ENCODE measurements at places on chromosomes 6 and 20.

DNA sequence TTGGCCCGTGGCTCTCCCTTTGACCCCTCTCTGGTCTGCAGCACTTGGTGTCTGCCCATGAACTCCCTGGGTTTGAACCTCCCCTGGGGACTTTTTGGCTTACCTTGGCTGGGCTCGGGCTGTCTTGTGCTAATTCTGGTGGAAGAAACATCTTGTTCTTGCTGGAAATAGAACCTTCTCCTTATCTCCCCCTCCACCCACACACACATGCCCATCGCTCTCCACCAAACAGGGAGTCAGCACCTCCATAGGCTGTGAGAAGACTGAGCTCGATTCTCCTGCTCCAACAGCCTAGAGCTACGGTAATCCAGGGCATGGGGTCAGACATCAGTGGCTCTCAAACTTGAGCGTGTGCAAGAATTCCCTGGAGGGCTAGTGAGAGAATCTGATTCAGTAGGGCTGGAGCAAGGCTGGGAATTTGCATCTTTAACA is 114.4 kb upstream of the SLC22A23 start:
- DNase-seq = no peak

- no peak for DNase-seq
Measured at GRCh38 chr6:108851756-108852155, 3.5 kb downstream of the ARMC2 start.

- DNase-seq = no peak
Measured at GRCh38 chr20:8795404-8795803, 273.5 kb upstream of the PLCB4 start.

DNA sequence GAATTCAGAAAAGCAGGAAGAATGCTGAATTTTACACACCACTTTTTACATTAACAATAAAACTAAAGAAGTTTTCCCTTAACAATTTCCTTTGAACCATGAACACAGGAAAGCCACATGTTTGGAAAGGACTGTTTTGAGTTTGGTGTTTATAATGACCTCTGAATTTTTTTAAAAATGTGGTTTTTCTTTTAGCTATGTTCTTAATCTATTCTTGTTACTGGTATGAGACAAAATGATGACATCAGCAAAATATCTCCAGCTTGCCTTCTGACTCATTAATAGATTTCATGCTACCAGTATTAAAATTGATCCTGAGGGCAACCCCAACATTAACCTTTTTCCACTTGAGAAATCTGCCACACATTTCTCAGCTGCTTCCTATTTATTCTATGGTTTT is 217.5 kb upstream of the THEMIS start:
- no peak for DNase-seq

GRCh38 chr6:89826029-89826528 is 3.6 kb upstream of the CASP8AP2 start:
- no peak for DNase-seq

GRCh38 chr6:14038467-14039437 is 78.8 kb upstream of the CD83 start:
- DNase-seq = no peak

GRCh38 chr20:44866703-44867335 is 18.7 kb upstream of the YWHAB start:
- DNase-seq = no peak

DNA sequence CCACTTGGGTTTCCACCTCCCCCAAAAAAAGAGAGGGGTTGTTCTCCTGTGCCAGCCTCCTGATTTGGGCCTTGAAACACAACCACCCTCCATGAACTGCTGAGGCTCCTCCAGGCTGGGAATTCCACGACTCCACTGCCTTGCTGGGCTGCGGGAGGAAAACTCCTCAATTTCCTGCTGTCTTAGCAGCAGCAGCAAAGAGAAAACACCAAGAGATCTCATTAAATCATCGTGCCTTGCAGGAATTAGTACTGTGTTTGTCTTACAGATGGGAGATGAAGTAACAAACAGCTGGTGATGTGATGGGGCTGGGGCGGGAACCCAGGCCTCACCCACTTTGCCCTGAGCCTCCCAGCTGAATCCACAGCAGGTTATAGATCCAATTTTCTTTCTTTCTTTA is 29.0 kb downstream of the BPIFB1 start:
- DNase-seq = no peak

- no peak for DNase-seq
Measured at GRCh38 chr6:110800839-110801196, 14.5 kb downstream of the CDK19 start.

- DNase-seq = no peak
Measured at GRCh38 chr6:143286251-143286795, 164.2 kb downstream of the ADAT2 start.

DNA sequence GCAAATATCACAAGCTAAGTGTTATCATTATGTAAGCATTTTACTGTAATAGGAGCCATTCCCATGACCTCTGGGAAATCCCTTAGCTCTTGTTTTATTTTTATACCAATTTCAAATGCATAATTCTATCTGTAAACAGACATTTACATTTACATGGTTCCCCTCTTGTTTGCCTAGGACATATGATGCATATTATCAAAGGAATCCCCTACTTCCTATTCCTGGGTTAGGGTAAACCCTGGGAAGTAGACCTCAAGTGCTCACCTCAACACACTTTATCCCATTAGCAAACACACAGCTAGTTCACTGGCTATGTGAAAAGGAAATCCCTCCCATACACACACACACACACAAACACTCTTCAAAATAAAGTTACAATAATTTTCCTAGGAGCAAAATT is 27.1 kb downstream of the PDE10A start:
- DNase-seq = no peak

DNA sequence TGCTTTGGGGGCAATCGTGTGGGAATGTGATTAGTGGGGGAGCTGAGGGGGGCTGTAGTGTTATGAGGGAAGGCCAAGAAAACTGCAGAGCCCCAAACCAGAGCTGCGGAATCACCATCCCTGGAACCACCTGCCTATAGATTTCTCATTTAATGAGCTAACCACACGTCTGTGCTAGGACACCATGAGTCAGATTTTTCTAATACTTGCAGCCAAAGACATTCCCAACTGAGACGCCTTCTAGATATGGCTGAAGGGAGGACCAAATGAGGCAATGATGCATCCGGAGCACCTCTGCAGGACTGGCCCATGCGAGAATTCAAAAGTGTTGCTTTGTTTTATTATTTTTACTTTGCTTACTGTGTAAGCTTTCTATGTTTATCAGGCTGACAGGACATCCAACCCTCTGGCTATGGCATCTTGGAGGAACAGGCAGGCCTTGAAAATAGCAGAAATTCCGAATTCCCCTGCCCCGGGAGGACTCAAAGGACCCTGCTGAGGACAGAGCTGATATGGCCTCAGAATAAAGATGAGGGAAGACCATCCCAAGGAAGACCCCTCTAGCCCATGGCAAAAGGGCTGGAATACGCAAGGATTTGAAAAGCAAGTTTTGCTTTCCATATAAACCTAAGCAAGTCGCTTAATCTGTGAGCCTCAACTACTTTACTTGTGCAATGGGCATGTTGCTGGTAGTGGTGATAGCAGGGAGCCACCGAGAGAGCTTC is 3.1 kb upstream of the PTGIS start:
- DNase-seq = no peak

DNA sequence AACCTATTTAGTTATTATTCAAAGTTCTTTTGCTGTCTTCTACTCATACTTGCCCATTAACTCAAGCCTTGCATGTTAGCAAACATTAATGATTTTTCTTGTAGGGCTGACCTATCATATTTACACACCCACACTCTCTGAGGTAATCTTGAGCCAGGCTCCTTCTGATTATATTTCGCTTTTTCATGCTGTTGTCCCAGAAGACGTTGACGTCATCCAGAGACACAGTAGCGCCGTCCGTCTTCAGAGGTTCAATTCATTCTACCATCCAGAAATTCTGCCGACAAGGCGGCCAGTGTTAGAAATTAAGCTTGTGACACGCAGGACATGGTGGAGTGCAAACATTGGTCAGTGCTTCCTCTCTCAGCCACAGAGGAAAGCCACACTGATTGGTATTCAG is 584.7 kb downstream of the BMP2 start:
- no peak for DNase-seq

DNA sequence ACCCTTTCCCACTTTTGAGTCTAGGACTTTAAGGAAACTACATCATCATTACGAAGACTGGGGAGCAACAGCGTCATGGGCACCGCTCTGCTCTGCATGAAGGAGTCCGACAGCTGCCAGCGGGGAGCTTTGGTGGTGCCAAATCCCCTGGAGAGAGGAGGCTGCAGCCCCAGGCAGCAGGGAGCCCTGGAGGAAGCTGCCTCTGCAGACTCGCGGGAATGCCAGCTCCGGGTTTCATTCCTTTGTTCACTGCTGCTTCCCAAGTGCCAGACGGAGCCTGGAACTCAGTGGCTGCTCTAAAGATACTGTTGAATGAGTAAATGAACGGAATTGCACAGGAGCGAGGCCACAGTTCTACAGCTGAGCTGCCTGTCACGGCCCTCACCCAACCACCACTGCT is 196.5 kb upstream of the THBS2 start:
- DNase-seq = no peak

DNA sequence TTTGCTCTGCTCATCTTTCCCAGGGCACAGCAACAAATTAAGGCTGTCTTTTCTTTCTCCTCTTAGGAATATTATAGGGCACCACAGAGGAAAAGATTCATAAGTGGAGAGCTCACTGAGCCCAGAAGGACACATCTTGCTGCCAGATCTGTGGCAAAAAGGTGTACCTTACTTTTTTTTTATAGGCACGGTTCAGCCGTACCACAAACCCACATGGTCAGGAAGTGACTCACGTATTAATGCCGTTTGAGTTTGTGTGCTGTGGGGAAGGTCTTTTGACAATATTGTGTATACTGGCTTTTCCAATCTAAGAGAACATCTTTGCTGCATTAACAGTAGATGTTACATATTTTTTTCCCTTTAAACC is 28.4 kb downstream of the PAQR8 start:
- DNase-seq = peak; percentile 23

DNA sequence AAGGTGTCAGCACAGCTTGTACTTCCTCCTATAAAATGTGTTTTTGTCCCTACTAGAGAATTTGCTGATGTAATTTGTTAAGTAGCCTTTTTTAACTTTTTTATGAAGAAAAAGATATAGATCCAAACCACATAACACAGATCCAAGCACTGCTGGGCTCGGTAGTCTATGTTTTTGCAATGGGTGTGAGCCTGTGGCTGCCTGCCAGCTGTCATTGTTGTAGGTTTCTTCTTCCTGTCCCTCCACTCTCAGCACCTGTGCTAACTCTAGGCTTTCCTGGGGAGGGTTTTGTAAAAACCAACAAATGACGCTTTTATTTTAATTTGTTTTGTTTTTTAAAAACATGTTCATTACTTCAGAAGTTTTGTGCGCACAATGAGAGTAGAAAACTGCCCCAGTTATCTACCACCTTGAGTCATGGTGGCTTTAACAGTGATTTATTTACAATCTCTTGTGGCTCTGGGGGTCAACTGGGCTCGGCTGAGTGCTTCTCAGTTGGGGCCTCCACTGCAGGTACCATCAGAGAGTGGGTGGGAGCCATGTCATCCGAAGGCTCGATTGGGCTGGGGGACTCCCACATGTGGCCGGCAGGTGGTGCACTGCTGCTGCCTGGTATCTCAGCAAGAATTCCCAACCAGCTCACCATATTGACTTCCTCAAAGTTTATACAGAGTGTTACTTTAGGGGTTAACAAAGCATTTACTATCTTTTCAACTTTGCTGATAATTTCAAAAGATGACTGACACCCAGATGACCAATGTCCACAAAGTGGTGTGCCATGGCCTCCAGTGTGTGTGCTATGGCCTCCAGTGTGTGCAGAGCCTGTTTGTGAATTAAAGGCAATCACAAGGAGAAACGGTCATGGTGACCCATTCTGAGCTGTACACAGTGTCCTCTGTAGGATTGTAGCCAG is 3.0 kb upstream of the CCR6 start:
- no peak for DNase-seq

Data from stimulated activated CD8-positive, alpha-beta memory T cell treated with anti-CD3 and anti-CD28 coated beads, Interleukin-15, amount 100 ng/mL, for 1 hour (primary cell).